Aorta (tissue), 5 donors: ENCODE measurements at places on chromosomes 13 and 19. TPM values are rescaled to one million over a fixed set of nuclear protein-coding genes. Genes with fewer than 3 reads are reported as not detected.

DNA sequence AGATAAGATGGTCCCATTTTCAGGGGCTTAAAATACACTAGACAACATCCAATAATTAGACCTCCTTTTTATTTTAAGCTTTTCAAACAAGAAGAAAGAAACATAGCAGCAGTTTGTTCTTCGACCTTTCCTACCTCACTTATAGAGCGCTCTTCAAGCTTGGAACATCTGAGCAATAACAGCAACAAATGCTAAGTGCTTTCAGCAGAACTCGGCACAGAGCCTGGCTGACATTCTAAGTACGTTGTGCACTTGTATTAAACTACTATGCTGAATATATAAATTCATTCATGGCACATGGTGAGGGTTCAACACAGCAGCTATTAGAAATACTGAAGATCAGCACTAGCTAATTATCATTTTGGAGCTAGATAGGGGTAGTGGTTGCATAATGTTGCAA is 256.1 kb upstream of the MAB21L1 start:
- H3K36me3 ChIP-seq = no peaks in the 10 kb centered on the region
- no peak for DNase-seq
- no peaks in the 10 kb centered on the region for H3K27me3 ChIP-seq
- no peak overlapping the region for H3K27ac ChIP-seq
- H3K4me1 ChIP-seq = no peaks in the 10 kb centered on the region

DNA sequence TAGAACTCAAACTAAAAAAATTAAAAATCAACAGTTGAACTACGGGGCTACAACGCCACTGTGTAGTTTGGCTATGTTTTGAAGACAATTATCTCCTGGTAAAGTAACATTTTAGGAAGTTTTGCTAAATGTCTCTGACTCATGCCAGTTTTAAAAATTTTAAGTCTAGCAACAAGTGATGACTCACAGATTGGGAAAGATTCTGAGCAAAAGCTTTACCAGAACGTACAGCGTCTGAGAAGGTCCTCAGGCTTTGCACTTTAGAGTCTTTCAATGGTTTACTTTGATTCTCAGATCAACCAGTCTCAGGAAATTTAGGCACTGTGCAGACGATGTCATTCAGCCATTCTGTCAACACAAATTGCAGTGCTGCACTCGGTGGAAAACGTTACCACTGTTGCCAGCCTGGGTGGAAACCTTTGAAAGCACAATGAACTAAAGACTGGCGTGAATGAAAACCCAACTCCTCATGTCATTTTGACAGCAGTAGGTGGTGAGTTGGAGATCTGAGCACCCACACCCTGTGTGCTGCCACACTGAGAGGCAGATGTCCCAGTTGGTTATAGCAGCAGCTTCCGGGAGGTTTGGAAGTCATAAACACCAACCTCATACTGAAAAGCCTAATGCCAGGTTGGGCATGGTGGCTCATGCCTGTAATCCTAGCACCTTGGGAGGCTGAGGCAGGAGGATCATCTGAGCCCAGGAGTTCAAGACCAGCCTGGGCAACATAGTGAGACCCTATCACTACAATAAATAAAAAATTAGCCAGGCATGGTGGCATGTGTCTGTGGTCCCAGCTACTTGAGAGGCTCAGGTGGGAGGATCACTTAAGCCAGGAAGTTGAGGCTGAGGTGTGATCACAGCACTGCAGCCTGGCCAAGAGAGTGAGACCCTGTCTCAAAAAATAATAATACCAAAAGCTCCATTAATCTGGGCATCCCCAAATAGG is 6.3 kb upstream of the WTIP start:
- no peak for DNase-seq
- peaks cover 3% of the 10 kb centered on the region for H3K36me3 ChIP-seq
- no peaks in the 10 kb centered on the region for H3K4me1 ChIP-seq

GRCh38 chr19:46596008-46596407 is 5.1 kb upstream of the CALM3 start:
- H3K36me3 ChIP-seq = no peaks in the 10 kb centered on the region
- H3K27ac ChIP-seq = no peak overlapping the region
- H3K4me3 ChIP-seq = no peak overlapping the region
- DNase-seq = no peak

The CAPNS1 gene
- total RNA-seq = 538 TPM

GRCh38 chr13:35961002-35961401 is 170.2 kb downstream of the DCLK1 start:
- H3K4me3 ChIP-seq = no peak overlapping the region
- no peaks in the 10 kb centered on the region for H3K36me3 ChIP-seq
- H3K27ac ChIP-seq = no peak overlapping the region
- no peaks in the 10 kb centered on the region for H3K27me3 ChIP-seq
- DNase-seq = no peak

GRCh38 chr13:30905932-30906383 is at the start of gene MEDAG:
Gene MEDAG, plus strand, starts transcription at chr13:30906271. Its CDS starts 245 bp downstream, at chr13:30906516.
- peak within 1 kb of the TSS; percentile 79 for H3K27ac ChIP-seq
- H3K36me3 ChIP-seq = no peaks in the 10 kb centered on the region
- peak; percentile 96 for DNase-seq
- no peaks in the 10 kb centered on the region for H3K27me3 ChIP-seq

- peak overlapping the region; percentile 62 for H3K27ac ChIP-seq
- H3K4me3 ChIP-seq = no peak overlapping the region
- no peaks in the 10 kb centered on the region for H3K36me3 ChIP-seq
- H3K27me3 ChIP-seq = no peaks in the 10 kb centered on the region
These were observed 54.4 kb downstream of the COL4A2 start for GRCh38 chr13:110361365-110361911.

The CACNG8 gene
- total RNA-seq = 0.33 TPM
